ENCODE measurements at places on chromosomes 1 and 21.

- no peak for DNase-seq
Measured at GRCh38 chr1:51058858-51059257, 43.2 kb upstream of the C1orf185 start.

- peak; percentile 51 for DNase-seq
Measured at GRCh38 chr1:31181515-31182343, 58.0 kb downstream of the NKAIN1 start.

- DNase-seq: no peak
Measured at GRCh38 chr1:229964281-229964680, 102.8 kb upstream of the GALNT2 start.

DNA sequence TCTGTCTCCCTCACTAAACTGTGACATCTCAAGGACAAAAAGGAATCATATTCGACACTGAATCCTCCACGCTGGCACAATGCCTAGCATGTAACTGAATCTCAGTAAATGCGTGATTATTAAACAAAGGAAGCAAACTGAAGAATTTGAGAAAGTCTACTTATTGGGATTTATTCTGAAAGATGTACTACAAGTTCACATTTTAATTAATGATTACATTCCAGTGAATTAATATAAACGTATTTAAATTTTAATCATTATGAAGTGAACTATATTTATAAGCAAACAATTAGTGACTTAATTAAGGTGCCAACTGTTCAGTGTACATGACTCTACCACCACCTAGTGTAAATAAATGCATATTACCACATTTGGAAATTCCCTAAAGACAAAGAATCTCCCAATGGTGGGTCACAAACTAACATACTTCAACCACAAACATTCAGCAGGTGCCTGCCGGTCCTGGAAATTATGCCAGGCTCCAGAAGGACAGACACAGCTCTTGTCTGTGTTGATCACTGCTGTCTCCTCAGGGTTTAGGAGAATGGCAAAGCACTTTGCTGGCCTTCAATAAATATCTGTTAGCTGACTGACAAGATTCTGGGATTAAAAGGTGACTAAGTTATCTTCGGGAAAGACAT, 56.3 kb downstream of the SMYD3 start:
- peak; percentile 57 for DNase-seq

DNA sequence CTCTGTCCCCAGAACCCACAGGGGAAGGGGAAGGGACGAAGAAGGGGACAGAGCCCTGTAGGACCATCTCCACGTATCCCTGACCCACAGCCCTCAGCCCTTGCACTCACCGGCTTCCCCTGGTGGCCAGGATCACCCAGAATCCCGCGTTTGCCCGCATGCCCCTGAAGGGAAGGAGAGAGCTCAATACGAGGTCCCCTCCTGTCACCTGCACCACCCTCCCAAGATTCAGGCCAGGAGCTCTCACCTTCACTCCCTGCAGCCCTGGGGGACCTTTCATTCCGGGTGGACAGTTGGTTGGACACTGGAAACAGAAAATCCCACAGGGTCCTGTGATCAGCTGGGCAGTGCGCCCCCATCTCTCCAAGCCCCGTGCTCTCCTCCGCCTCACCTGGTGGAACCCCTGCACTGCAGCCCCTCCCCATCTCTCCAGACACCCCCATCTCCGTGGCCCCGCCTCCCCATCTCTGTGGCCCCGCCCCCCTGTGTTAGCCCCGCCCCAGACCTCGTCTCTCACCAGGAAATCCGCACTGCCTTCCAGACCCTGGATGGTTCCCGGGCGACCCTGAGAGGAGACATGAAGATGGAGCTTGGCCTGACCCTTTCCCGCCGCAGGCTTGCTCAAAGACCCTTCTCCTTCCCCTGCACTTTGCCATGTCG, 6.0 kb downstream of the COL9A2 start:
- no peak for DNase-seq
